ENCODE measurements at places on chromosomes 2 and 18. TPM values are rescaled to one million over a fixed set of nuclear protein-coding genes. Genes with fewer than 3 reads are reported as not detected.

OTX1 gene
- total RNA-seq: 0.62 TPM

MFSD2B gene
- total RNA-seq: not detected

CLEC4F gene
- total RNA-seq: not detected

LHCGR gene
- total RNA-seq: not detected

TMEM169 gene
- total RNA-seq: 19.4 TPM

DUSP28 gene
- 54.0 TPM for total RNA-seq

GRCh38 chr18:56327191-56327885 is 311.1 kb downstream of the TXNL1 start:
- DNase-seq: no peak

DNA sequence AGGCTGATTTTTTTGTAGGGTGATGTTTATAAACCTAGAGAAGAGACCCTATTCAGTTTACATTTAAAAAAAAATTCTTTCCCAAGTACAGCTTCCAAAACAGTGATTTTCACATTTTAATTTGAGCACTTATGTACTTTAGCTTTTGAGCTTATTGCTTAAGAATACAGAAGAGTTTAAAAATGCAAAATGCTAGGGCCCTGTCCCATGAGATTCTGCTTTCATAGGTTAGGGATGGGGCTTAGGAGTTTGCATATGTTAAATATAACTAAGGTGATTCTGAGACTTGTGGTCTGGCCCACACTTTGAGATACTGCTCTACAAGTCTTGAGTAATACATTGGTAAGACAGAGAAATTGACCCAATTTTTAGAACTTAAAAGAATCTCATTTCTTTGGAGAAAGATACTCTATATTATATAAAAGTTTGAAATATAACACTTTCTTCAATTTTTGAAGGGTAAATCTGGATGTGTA is 137.3 kb upstream of the CWC22 start:
- DNase-seq: no peak

DNA sequence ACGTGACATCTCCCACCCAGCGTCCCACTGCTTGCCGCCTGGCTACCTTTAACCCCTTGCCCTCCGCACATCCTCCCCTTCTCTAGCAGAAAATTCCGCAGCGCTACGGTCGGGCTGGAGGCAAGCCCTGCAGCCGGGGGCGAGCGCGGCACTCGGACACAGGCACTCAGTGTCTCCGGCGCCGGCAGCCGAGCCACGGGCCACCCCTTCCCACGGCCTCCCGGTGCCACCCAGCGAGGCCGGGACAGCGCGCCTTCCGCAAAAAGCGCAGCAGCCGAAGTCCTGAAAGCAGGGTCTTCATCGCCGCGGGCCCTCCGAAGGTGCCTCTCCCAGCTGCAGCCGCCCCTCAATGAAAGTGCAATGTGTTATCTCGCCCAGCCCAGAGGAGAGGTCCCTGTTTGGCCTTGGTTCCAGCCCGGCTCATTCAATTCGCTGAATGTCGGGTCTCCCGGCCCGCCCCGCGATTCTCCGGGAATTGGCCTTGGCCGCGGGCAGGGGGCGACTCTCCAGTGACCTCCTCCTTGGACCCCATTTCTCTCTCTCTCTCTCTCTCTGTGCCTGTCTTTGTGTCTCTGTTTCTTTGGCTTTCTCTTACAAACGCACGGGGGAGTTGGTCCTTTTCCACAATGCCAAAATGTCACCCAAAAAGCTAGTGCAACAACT is 1.1 kb downstream of the DLGAP1 start:
- DNase-seq: no peak

DNA sequence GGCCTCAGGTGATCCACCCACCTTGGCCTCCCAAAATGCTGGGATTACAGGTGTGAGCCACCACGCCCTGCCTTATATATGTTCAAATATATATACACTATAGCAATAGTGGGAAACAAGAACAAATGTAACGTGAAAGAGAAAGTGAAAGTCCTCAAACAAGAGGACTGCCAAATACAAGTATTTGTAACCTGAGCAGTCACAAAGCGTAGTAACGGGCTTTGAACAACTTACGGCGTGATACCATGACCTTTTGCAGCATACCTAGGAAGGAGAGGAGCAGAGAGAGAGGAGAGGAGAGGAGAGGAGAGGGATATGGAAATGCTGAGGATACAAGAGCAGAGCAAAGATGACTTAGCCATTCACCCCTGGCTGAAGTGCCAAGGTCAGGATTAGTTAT is 113.8 kb upstream of the RGPD4 start:
- peak; percentile 32 for DNase-seq

DNA sequence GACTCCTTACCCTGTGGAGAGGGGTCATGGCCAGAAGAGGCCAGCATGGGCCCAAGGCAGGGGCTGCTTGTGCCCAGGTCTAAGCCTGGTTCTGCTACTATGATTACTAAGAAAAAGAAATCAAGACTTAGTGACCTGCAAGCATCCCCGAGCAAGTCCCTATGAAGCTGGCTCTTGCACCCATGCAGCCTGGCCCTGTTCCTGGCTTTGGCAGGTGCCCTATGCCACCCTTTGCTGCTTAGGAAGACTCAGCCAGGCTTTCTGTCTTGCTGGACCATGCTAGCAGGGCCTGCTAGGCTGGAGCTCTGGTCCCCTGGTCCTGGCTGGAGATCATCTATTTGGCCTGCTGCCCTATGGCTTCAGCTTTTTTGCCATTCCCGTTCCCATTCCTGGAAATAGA is 309.4 kb upstream of the EPAS1 start:
- DNase-seq: no peak

DNA sequence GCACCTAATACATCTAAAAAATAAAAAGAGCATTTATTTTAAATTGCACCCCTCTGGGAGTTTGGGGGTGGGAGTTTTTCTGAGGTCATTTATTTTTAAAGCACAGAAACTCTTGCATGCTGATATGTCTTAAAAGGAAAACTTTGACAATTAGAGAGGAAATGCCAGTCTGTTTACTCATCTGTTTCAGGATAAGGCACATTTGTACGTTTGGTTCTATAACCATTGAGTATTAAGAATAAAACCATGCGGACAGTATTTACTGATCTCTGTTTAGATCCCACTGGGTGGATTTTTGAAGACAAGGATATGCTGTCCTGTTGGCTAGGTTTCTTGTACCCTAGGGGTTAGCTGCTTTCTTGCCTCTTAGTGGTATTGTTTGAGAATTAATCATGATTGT is 122.9 kb downstream of the TANC1 start:
- peak; percentile 40 for DNase-seq

- peak; percentile 31 for DNase-seq
Observed at GRCh38 chr2:204869132-204869823, 324.0 kb downstream of the PARD3B start.

- peak; percentile 45 for DNase-seq
Observed at GRCh38 chr2:187552828-187553681, 1.2 kb downstream of the TFPI start.

DNA sequence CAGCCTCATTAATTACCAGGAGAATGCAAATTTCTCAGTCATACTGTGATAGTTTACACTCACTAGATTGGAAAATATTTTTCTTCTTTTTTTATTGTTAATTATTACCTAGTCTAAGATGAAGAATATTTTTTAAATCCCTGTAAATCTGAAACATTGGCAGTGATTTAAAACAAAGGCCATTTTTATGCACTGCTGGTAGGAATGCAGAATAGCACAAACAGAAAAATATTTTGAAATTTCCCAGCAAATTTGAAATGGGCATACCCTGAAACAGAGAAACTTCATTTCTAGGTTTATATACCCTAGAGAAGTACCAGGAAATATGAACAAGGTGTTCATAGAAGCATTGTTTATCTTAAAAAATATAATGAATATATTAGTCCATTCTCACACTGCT is 31.0 kb downstream of the DYNAP start:
- DNase-seq: no peak

- DNase-seq: no peak
Observed at GRCh38 chr2:220930271-220931076, 641.6 kb downstream of the EPHA4 start.

- no peak for DNase-seq
Observed at GRCh38 chr2:75698918-75699317, 11.8 kb downstream of the GCFC2 start.

DNA sequence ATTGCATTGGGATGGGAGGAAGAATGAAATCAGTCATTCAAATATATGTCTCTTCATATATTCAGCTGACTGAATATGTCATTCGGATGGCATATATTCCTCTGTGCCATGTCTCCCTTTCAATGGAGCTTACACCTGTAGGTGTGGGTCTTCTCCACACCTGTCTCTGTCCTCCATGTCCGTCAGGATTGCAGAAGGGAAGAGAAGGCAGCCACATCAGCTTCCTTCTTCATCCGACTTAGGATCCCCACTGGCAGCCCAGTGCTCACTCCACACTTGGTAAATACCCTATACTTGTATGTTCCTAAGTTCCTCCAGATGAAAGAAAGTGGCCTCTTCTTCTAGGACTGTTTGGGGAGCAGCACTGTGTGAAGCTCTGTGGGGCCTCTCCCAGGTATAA is 250.1 kb downstream of the BCL2 start:
- DNase-seq: no peak

GRCh38 chr2:237171396-237171795 is 85.7 kb downstream of the COPS8 start:
- peak; percentile 88 for DNase-seq

DNA sequence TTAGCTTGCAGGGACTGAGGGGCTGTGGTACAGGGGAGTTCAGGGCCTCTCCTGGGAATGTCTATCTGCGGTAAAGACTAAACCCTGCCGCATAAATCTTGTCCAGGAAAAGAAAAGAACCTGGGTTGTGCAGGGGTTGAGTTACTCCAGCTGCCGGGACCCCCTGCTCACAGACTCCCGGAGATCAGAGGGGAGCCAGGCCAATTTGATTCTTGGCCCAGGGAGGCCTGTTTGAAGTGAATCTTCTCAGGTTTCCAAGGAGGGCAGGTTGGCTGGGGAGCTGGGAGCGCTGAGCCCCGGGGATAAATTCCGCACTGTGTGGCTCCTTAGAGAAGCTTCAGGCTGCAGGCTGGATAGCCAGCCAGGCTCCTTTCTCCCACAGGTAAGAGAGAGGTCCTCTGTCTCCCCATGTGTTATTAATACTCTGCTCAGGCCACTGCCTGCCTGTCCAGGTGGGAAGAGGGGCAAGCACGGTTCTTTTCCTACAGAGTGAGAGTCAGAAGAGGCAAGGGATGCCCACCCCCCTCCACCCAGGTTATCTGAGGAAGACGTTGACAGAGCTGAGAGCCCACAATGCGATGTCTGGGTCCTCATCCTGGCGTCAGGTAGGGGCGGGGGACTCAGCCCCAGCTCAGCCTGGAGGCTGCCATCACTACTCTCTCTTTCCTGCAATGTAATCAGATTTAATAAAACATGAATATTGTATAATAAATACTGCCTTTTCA is 82.7 kb downstream of the LONRF2 start:
- DNase-seq: no peak

GRCh38 chr2:172783165-172783898 is 47.7 kb downstream of the RAPGEF4 start:
- peak; percentile 90 for DNase-seq

- no peak for DNase-seq
Observed at GRCh38 chr2:98482362-98482761, 37.7 kb downstream of the INPP4A start.

DNA sequence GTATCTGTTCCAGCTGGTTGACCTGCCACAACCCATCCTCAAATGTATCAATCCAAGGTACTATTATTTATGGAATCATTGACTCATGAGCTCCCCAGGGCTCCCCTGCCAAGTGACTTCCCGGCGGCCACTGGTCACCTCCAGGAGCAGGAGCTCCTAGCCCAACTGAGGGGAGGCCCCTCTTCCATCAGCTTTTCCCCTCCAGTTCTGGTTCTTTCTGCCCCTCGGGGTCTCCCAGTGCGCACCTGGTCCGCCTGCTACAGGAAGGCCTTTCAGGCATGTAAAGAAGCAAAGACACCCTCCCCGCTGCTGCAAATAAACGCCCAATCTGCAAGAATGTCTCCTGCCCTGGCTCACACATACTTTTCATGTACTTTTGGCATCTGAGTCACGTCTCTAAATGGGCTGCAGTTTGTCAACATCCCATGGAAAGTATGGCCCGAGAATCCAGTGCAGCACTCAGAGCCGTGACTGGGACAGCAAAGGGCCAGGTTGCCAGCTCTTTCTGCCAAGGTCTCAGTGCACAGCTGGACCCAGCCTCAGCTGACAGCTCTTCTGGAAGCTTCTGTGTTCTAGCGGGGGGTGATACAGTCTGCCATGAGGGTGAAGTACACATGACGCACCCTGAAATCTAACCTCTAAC is 41.4 kb downstream of the KLHL29 start:
- peak; percentile 77 for DNase-seq

- DNase-seq: peak; percentile 24
Observed at GRCh38 chr2:64479259-64480117, 25.5 kb downstream of the LGALSL start.

DNA sequence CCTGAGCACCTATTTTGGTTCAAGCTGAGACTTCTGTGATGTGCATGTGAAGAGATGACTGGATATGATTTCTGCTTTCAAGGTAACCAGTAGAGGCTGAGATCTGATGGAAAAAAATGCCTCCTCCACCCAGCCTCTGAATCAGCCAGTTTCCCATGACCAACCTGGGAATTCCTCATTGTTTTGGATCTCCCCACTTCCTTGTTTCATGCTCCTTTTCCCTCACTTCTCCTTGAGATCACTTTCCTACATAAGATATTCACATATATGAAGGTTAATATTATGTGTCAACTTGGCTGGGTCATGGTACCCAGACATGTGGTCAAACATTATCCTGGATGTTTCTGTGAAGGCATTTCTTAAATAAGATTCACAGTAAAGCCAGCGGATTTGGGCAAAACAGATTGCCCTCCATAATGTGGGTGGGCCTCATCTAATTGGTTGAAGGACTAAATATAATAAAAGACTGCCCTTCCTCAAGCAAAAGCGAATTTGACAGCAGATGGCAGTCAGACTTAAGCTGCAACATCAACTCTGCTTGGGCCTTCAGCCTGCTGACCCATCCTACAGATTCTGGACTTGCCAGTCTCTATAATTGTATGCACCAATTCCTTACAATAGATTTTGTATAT is 379.4 kb downstream of the TNS1 start:
- DNase-seq: no peak

GRCh38 chr2:75751360-75751759 is 40.6 kb upstream of the GCFC2 start:
- no peak for DNase-seq

- no peak for DNase-seq
Observed at GRCh38 chr2:174629506-174629905, 31.9 kb upstream of the WIPF1 start.

DNA sequence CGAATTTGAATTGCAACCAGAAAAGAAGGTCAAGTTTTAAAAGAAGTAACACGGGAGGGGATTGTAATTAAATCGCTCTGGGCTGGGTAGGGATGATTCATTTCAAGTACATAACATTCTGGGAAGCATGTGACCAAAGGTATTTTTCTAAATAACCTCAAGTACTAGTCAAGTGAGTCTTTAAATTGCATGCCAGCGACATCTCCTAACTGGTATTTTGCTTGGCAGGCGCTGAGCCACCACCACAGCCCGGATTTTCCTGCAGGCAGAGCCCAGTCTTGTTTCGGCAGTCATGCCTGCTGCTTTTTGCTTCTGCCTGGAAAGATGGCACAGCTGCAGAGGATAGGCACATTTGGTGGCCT is 33.7 kb upstream of the NPAS2 start:
- peak; percentile 84 for DNase-seq

GRCh38 chr18:54736981-54737380 is 91.3 kb upstream of the RAB27B start:
- DNase-seq: no peak

- DNase-seq: no peak
Observed at GRCh38 chr18:61394983-61395382, 61.8 kb downstream of the CDH20 start.

- no peak for DNase-seq
Observed at GRCh38 chr2:241951316-241951700, 81.8 kb downstream of the RTP5 start.

All from myocyte (in vitro differentiated cells).